GM04503 (cell line): ENCODE measurements at places on chromosomes 12 and 14.

GRCh38 chr14:59347915-59348314 is 117.3 kb downstream of the GPR135 start:
- no peak for DNase-seq

- no peak for DNase-seq
Measured at GRCh38 chr14:49677643-49678042, 10.4 kb downstream of the POLE2 start.

DNA sequence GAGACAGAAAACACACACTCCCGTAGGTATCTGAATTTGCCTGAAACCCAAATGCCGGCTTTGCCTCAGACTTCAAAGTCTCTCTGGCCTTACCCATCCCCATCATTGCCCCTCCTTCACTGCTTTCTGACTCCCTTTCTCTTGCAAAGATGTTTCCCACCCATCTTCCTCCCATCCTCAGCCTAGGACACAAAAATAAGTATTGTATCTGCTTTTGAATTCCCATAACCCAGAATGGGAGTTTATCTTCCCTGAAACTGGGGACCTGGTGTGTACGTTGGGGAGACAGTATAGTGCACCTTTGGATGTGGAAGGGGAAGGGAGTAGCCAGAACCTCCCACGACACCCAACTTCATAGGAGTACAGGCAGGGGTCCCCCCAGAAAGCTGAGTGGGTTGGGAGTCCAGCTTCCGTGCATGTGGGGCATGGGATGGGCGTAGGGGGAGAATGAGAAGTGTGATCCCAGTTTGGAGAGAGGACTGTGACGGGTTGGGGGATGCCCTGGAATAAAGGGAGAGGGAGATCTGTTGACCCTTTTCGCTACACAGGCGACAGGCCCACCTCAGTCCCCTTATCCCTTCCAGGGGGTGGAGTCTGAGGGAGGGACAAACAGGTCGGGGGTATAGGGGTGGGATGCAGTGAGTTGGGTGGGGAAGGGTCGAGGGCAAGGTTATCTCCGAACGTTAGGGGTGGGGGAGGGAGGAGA is 488 bp upstream of the KIF5A start:
- DNase-seq, result no peak

- no peak for DNase-seq
Measured at GRCh38 chr12:24534622-24535021, 414.3 kb downstream of the BCAT1 start.

- no peak for DNase-seq
Measured at GRCh38 chr12:66499000-66499399, 179.9 kb downstream of the GRIP1 start.

- no peak for DNase-seq
Measured at GRCh38 chr14:68426661-68427549, 366.0 kb downstream of the ZFP36L1 start.

DNA sequence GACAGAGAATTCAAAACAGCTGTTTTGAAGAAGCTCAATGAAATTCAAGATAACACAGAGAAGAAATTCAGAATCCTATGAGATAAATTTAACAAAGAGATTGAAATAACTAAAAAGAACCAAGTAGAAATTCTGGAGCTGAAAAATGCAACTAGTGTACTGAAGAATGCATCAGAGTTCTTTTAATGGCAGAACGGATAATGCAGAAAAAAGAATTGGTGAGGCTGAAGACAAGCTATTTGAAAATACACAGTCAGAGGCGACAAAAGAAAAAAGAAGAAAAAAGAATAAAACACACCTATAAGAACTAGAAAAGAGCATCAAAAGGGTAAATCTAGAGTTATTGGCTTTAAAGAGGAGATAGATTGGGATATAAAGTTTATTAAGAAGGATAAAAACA is 103.3 kb downstream of the INSM2 start:
- DNase-seq, result no peak

- DNase-seq, result no peak
Measured at GRCh38 chr12:67593461-67594330, 54.8 kb upstream of the DYRK2 start.

DNA sequence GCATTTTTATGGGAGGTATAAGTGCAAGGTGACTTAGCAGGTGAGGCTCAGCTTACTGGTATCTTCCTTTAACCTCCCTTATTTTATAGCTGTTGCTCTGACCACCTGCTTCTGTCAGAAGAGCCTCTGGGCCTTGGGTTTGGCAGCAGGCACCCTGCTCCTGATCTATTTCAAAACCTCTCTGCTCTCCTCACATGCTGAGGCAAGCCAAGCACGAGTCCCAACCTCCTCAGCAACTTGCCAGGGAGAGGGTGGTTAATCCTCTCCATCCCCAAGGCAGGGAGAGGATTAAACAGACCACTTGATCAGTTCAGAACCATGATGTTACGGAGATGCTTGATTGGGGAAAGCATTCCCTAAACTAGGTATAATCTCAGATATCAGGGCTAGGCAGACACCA is 5.4 kb downstream of the PLEKHH1 start:
- no peak for DNase-seq

GRCh38 chr12:95624589-95624988 is 73.3 kb upstream of the USP44 start:
- no peak for DNase-seq

DNA sequence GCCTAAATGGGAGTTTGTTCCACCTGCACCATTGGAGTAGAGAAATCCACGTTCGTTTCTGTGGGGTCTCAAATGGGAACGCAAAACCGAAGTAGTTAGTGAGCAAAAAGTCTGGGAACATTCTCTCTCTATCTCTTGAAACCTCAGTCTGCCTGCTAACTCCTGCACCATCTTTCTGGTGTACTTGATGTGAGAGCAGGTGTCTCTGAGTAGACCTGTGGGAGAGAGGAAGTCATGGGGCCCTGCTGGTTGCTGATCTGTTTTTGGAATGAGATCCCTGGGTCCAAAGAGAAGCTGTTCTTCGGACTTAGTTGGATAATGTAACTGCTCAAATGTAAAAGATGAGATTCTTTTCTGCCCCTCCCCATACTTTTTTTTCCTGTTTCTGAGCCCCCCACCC is 57.3 kb downstream of the MAX start:
- DNase-seq, result no peak

GRCh38 chr14:104981699-104982541 is 3.7 kb upstream of the CLBA1 start:
- DNase-seq, result no peak

DNA sequence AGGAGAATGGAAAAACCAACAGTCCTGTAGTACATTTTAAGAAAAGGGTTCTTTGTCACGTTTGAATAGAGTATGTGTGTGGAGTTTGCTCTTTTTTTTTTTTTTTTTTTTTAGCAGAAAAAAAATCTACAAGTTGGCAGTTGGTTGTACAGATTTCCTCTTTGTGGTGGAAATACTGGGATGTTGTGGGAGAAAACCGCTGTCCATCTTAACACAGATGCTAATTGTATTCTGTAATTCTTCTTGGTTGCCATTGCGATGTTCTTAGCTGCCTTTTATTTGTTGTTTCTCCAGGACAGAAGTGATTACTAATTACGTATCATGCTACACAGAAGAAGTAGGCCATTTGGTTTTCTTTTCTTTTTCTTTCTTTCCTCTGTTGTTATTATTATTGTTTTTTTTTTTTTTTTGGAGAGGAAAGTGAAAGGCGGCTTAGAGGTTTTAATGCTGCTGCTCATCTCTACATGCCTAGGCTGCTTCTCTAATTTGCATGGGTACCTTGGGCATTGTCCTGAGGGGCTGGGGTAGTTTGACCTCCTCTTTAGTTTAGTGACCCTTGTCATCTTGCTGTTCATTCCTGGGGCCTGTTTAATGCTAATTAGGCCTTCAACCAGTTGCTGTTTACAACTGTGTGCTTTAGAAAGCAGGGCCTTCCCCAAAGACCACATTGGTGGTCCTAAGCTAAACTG is 94.7 kb downstream of the TMTC2 start:
- no peak for DNase-seq

DNA sequence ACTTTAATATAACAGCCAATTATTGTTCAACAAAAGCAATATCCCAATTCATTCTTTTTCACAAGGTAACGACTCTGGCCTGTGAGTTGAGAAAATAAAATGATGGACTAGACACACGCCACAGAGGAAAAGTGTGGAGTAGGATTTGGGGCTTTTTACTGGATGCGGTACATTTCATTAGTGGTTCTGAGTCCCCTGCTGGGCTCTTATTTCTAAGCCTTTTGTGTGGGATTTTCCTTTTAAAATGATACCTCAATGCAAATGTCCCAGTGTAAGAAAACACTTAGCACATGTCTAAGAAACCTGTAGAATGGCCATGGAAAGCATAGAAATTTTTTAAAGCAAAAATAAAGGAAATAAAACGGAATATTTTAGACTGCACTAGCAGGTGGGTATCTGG is 73.4 kb downstream of the C12orf42 start:
- DNase-seq, result no peak

DNA sequence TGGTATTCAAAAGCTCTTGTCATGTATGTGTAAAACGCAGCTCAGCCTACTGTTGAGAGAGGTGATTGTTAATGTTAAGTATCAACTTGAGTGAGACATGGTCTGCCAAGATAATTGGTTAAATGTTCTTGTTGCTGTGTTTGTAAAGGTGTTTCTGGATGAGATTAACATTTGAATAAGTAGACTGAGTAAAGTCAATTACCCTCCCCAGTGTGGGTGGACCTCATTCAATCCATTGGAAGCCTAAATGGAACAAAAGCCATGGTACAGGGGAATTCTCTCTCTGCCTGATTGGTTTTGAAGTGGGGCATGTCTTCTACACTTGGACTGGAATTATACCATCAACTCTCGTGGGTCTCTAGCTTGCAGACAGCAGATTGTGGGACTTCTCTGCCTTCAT is 63.8 kb upstream of the RERGL start:
- DNase-seq, result no peak

GRCh38 chr12:22538311-22538710 is 6.0 kb downstream of the C2CD5 start:
- no peak for DNase-seq

DNA sequence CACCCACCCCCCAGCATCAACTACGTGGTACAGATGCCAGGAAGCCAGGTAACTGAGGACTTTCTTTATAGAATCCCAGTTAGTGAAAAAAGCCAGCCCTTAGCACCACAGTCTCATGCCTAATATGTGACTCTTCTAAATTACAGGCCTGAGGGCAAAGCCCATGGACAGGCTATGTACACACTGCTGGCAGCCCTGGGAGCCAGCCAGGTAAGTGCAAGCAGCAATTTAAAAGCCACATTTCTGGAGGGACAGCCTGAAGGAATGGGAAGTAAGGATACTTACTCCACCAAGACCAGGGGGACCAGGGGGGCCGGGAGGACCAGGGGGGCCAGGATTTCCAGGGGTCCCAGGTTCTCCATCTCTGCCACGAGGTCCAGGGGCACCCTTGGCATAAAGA is 7.0 kb downstream of the COL2A1 start:
- DNase-seq, result no peak

- no peak for DNase-seq
Measured at GRCh38 chr12:93592641-93593406, 20.3 kb downstream of the SOCS2 start.

- DNase-seq, result no peak
Measured at GRCh38 chr12:55719371-55719770, 822 bp upstream of the RDH5 start.

- no peak for DNase-seq
Measured at GRCh38 chr14:61749264-61749663, 13.0 kb upstream of the SNAPC1 start.

- no peak for DNase-seq
Measured at GRCh38 chr14:23603103-23603502, 24.5 kb upstream of the JPH4 start.

- DNase-seq, result no peak
Measured at GRCh38 chr12:93847517-93848474, 170.6 kb downstream of the CRADD start.

- DNase-seq, result no peak
Measured at GRCh38 chr12:120093592-120094355, 22.8 kb downstream of the RAB35 start.

- DNase-seq, result no peak
Measured at GRCh38 chr14:93108105-93108504, 7.6 kb downstream of the ITPK1 start.

DNA sequence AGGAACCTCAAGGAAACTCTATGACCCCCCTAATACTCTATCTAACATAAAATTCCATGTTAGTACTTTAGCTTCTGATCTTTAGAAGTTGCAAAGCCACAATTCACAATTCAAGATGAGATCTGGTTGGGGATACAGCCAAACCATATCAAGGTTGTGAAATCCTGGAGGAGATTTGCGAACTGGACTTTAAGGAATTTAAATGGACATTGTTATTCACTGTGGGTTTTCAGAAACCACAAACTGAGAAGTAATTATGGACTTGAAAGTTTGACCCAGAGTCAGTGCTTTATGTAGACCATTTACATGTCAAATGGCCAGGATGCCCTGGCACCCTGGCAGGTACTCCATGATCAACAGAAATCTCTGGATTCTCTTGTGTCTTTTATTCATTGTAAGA is 14.2 kb upstream of the CDKL1 start:
- DNase-seq, result peak; percentile 78

GRCh38 chr12:91316907-91317269 is 134.3 kb upstream of the DCN start:
- DNase-seq, result peak; percentile 39

DNA sequence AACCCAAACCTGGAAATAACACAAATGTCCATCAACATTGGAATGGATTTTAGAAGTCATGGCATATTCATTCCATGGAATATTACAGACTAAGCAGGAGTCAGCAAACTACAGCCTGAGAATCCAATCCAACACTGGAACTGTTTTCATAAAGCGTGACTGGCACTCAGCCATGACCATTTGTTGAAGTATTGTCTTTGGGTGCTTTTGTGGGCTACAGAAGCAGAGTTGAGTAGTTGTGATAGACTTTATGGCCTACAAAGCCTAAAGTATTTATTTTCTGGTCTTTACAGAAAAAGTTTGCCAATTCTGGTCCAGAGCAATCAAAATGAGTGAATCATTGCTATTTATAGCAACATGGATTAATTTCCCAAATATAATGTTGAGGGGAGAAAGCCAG is 34.5 kb upstream of the FRS2 start:
- peak; percentile 21 for DNase-seq

- peak; percentile 35 for DNase-seq
Measured at GRCh38 chr12:57213058-57213715, 3.4 kb upstream of the NXPH4 start.

DNA sequence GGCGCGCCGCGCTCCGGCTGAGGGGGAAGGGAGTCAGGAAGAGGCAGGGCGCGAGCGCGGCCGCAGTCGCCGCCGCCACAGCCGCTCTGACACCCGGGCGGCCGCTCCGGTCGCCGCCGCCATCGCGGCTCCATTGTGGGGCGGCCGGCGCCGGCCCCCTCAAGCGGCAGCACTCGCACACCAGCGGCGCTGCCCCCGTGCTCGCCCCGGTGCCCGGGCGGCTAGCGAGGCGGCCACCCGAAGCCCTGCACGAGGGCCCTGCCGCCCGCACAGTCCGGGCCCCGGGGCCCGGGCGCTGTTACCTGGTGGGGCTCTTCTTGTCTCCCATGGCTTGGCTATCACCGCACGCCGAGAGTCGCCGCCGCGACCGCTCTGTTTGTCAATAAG is 202 bp downstream of the YAF2 start:
- DNase-seq, result no peak

GRCh38 chr14:34997762-34998161 is 15.0 kb downstream of the SRP54 start:
- DNase-seq, result no peak
